ENCODE measurements at places on chromosomes 6 and 20.

DNA sequence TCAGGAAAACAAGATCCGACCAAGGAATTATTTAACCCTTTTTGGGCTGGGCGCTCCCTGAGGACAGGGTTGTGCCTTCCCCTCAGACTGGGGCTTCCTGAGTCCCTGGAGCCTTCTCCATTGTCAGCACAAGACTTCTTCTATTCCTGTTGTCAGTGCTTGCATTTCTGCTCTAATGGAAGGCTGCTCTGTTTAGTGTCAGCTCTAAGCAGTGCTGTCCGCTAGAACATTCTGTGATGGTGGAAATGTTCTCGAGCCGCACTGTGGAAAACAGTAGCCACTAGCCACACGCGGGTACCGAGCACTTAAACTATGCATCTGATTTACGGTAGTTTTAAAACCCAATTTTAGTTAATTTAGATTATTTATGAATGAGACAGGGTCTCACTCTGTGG is 64.0 kb downstream of the VEGFA start:
- DNase-seq = no peak

- no peak for DNase-seq
These were observed 249.3 kb downstream of the CD83 start for GRCh38 chr6:14366872-14367271.

GRCh38 chr6:3081960-3082359 is 13.7 kb downstream of the RIPK1 start:
- no peak for DNase-seq

GRCh38 chr6:37354526-37355384 is 972 bp downstream of the RNF8 start:
- peak; percentile 44 for DNase-seq

DNA sequence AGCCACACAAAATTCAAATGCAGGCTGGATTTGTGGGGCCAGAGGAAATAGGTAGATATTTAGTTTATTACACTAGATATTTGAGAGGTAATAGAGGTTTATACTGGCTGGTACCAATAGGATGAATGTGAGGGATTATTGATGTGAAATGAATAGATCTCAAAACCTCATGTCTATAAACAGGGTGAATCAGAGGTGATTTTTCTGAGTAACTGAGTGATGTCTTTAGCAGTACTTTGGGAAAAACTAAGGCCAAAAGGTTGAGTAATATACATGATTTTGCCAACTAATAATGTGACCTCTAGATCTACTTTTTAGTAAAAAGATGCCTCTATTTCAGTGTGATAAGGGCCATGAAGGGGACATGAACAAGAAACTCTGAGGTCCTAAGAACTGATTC is 86.8 kb downstream of the HAO1 start:
- no peak for DNase-seq

DNA sequence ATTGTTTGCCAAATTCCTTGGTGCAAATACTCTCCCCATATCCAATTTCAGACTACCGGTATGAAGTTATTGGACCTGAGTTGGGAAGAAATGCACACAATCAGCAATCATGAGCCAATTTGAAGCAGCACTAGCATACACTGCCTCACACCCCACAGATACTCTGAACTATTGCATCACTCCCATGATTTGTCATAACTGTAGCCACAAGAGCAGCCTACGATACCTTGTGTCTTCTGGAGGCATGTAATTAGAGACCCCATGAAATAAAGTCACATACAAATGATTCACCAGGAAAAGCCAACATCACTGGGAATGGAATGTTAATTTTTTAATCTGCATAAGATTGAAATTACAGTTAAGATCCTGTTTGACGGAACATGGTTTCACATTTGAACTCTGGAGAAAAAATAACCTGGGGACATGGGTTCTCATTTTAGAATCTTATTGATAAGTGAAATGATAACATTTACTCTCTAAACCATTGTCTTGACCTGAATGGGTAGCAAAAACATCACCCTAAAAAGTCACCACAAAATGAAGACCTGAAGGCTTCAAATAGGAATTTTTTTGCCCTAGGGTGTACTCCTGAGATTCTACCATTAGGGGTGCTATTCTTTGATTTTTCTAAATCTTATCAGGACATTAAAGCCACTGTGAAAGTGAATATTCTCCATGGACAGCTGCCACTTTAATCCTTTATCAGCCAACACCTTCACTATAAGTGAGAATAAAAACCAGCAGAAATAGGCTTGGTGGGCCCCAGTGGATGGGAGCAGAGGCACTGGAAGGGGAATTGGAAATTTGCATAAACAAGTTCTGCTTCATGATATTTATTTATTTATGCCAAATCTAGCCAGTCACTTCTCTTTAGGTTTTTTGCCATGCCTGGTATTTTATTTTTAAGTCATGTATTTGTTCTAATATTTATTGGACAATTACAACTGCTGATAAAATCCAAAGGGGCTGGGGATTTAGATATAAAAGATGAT is 34.5 kb upstream of the HBS1L start:
- DNase-seq = no peak

GRCh38 chr20:48556956-48557355 is 270.8 kb downstream of the PREX1 start:
- peak; percentile 79 for DNase-seq

DNA sequence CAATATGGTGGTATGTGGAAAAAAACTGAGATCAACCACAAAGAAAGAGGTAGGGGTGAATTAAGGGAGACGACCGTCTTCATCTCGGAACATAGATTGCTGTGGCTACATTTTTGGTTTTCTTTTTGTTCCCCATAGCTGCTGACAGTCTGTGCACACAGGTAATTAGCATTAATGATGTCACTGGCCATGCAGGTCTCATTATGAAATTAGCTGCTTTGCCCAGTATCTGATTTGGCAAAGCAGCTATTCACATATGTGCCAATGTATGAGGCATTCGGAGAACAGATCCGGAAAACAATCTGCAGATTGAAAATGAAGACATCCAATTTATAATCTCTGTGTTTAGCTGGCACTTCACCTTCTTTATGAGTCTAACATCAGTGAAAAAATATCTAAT is 13.1 kb downstream of the NOX3 start:
- DNase-seq = no peak

- no peak for DNase-seq
These were observed 73.9 kb downstream of the SNX9 start for GRCh38 chr6:157896932-157897331.

DNA sequence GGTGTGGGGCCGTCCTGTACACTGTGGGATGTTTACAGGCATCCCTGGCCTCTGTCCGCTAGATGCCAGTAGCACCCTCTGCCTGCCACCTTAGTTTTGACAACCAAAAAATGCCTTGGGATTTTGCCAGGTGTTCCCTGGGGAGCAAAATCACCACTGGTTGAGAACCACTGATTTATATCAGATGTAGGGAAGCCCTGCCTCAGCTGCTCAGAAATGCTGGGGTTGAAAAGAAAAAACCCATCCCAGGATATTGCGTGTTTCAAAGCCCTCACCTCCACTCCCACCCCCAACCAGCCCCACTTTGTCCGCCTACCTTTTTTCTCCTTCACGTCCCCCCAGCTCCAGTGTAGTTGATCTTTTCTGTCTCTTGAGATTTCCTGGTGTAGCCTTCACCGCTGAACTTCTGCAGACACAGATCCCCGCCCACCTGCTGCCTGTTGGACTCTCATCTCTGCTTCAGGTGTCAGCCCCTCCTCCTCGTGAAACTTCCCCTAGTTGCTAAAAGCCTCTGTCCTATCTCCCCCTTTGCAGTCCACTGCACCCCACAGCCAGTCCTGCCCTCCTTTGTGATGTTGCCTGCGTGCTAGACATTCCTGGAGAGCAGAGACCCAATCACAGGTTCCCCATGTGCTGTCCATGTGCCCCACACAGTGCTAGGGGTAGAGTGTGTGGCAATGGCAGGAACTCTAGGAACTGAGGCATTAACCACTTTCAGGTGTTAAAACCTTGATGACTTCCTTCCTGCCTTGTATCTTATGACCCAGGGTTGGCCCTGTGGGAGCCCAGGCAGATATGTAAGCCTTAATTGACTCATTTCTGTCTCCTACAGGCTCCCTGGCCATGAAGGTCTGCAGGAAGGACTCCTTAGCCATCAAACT is 98.9 kb downstream of the TBC1D7 start:
- DNase-seq = no peak

DNA sequence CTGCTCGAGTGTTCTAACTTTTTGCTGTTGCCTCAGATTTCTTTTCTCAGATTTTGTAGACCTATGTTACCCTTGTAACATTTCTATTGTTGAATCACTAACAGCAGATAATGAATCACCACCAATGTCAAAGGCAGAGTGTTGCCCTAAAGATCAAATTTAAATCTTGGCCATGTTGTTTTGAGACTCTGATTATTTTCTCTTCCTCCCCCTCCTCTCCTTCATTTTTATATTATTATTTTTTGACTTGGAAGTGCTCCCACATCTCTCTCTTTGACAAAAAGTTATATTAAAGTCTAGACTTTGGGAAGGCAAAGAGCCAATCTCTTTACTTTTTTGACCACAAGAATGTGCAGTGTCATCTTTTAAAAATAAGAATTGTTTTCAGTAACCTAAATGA is 422.7 kb downstream of the NKAIN2 start:
- no peak for DNase-seq

GRCh38 chr6:82072751-82073150 is 174.8 kb downstream of the IBTK start:
- no peak for DNase-seq

DNA sequence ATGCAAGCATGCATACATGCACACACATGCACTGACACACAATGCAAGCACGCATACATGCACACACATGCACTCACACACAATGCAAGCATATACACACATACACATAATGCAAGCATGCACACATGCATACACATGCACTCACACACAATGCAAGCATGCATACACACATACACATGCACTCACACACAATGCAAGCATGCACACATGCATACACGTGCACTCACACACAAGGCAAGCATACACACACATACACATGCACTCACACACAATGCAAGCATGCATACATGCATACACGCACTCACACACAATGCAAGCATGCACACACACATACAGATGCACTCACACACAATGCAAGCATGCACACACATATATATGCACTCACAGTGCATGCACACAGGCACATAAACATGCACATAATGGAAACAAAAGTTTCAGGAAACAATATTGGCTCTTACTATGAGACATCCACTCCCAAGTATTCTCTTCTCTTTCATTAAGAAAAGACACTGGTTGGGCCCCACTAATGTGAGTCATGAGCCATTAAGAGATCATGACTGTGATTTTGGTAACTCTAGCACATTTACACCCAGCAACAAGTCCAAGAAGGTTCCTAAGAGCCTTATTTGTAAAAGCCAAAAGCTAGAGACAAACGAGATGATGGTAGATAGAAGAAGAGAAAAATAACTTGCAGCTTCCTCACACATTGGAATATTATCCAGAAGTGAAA is 22.2 kb downstream of the APCDD1L start:
- DNase-seq = no peak

DNA sequence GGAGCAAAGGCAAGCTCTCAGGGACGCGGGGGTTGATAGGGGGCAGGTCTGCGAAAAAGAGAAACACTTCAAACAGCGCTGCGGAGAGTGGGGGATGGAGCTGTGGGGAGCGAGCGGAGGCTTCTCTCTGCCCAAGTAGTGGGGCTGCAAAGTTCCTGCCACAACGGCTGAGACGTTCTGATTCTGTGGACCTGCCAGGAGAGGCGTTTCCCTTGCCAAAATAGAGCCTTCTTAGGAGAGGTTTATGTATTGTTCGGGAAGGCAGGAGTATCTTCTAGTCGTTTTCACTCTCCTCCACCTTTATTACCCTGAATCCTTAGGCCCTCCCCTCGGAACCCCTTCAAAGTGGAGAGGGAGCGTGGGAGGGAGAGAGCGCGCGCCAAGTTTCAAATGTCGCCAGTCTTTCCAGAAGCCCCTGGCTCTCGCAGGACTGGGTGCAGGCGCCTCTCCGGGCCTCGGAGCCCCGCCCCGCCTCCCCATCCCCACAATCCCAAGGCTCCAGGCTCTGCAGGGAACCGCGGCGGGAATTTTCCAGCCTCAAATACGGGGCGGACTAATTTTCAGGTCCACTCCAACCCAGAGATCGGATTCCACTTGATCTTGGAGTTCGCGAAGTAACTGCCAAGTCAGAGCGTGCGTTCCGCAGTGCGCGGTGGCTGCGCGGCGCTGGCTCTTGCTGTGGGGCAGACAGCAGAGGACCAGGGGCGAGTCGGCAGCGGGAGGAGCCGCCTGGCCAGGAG is 10.0 kb upstream of the POU3F2 start:
- DNase-seq = peak; percentile 28

GRCh38 chr6:4504700-4505099 is 271.5 kb upstream of the CDYL start:
- no peak for DNase-seq

- DNase-seq = no peak
These were observed 125.2 kb downstream of the HIVEP2 start for GRCh38 chr6:142819603-142820337.

DNA sequence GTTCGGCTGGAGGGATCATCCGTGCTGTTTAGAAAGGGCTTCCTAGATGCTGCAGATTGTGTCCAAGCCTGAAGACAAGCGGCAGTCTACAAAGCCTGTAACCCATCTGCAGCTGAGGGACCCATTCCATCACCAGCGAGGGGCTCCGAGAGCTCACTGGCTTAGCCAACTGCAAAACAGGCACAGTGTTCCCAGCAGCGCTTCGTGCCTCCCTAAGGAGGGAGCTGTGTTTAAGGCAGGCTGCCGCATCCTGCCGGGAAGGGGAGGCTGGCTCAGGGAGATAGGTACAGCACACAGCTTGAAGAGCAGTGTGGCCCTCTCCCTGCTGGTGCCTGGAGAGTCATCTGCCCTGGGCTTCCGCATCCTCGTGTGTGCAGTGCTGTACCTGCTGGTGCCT is 32.4 kb downstream of the DUSP22 start:
- DNase-seq = no peak

DNA sequence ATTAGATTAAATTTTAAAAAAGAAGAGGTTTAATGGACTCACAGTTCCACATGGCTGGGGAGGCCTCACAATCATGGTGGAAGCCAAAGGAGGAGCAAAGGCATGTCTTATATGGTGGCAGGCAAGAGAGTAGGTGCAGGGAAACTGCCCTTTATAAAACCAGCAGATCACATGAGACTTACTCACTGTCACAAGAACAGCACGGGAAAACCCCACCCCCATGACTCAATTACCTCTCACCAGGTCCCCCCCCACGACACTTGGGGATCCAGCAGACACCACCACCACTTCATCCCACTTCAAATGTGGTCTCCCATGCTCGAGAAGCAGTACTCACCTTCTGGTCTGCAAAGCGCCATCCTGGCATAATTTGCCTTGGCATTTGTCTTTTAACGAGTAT is 24.6 kb downstream of the MTFR2 start:
- no peak for DNase-seq

- DNase-seq = peak; percentile 40
These were observed 322.8 kb downstream of the CD83 start for GRCh38 chr6:14440215-14440910.

GRCh38 chr6:14739827-14740226 is 506.0 kb upstream of the JARID2 start:
- no peak for DNase-seq

GRCh38 chr6:164477101-164477500 is 832.3 kb downstream of the C6orf118 start:
- DNase-seq = no peak

All from WERI-Rb-1 (cell line).